ENCODE measurements at places on chromosomes 1 and 21.

DNA sequence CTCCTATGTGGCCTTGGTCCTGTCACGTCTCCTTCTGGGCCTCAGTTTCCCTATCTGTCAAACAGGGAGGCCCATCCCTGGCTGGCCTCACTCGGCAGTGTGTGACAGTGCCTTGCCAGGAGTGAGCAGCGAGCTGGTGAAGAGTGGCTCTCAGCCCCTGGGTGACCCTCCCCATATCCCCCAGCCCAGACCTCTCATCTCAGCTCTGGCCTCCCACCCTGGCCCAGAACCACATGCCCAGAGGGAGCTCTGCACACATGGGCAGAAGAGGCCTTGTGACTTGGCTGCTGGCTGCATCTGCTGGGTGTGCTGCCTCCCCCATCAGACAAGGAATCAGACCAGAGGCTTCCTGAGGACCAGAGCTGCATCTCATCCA lies 19.5 kb upstream of the PADI1 start:
- DNase-seq = no peak

DNA sequence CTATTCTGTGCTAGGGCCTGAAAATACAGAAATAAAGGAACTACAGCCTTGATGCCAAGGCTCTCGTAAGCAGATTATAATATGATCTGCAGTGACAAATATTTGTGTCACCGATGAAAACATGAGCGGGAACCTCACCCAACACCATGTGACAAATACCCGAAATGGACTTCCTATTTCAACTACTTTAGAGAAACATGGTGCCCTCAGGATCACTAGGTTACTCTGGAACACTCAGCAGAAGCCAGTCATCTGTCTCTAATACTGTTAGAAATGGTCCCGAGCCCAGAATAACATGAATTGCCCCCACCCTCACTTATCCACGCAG lies 463 bp upstream of the VAMP3 start:
- DNase-seq = no peak

DNA sequence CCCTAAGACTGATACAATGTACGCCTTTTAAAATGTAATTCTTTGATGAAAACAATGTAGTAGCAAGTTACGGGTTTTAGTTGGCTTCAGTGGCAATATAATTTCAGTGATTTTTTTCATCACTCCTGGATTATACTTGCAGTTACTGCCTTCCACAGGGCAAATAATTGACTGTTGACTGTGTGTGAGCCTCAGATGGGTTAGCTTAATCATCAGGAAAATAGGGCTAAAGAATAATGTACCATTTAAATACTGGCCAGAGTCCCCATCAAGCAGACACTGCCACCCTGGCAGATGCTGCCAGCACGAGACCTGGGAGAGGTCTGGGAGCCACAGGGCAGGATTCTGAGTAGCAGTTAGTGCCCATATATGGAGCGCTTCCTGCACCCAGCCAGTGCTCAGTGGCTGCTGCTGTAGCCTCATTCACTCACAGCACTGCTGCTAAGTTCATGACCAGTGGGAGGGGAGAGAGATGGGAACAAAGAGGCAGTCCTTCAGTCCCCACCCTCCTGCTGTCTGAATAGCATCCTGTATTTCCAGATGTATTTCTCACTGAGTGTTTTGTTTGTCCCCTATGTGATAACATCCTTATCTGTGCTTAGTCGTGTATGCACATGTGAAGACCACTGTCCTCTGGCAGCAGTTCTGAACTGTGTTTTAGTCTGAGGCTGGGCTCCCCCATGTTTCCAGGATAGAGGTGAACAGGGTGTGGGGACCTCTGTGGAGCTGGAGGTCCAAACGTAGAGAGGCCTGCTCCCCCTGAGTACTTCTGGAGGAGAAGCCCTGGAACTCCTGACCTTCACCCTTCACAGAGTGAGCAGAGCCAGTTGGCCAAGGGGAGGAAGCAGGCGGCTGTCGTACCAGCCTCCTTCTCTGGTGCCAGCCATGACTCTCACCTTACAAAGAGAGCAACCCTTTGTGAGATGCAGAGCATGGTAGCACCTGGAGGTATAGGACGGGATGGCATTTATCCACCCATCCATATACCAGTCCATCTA lies 80.4 kb downstream of the ADARB1 start:
- peak; percentile 19 for DNase-seq

- no peak for DNase-seq
Measured at GRCh38 chr1:176789571-176790090, 326.7 kb downstream of the PAPPA2 start.
